ENCODE measurements at places on chromosomes 5 and 9.

- no peak for DNase-seq
Observed at GRCh38 chr5:132209901-132210545, 17.6 kb downstream of the P4HA2 start.

DNA sequence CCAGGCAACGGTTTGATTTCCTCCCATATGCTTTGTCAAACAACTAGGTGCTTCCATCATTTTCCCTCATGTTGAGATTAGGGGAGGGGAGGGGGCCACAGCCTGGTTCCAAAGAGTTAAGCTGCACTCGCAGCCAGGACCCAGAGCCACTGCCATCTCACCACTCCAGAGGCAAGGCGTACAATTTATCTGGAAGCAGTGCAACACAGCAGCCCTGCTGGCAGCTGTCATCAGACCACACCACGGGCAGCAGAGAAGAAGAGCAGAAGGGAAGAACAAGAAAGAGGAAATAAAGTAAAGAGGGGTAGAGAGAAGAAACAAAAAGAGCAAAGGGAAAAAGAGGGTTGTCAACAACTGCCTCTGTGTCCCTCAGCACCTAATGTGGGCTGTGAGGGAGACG, 38.9 kb downstream of the MED27 start:
- DNase-seq = no peak

GRCh38 chr5:38615981-38616451, 59.6 kb upstream of the LIFR start:
- DNase-seq = no peak

DNA sequence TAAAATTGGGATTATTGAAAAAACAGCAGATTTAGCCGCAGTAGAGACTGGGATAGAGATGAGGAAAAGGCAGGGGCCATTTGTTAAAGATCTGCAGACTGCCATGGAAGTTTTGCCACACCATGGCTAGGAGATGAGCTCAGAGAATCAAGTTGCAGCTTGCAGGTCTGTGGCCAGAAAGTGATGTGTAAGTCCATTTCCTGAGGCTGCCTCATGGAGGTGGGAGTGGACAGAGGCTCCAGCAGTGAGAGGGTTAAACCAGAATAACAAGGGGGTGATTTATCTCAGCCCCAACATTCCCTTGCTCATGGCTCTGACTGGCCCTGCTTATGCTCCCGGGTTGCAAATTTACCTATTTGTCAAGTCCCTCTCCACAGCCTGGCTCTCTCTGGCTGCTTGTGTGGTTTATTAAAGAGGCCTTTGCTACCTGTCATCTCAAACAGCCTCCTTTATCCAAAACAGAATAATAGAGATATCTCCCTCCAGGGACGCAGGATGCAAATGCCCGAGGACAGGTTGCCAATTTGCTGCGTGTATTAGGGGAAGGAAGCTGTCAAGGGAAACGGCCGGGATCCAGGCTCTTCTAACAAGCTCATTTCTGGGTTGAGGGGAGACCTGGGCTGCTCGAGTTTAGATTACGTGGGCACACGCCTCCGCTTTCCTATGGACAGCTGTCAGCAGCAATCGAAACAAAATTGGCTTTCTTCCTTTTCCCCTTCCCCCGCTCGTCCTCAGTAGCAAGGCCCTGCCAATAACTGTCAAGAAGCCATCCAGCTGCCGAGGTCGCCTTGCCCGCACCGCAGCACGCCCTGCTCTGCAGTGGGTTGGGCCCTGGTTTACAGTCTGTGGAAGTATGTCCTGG, 72.8 kb upstream of the PITX1 start:
- no peak for DNase-seq

DNA sequence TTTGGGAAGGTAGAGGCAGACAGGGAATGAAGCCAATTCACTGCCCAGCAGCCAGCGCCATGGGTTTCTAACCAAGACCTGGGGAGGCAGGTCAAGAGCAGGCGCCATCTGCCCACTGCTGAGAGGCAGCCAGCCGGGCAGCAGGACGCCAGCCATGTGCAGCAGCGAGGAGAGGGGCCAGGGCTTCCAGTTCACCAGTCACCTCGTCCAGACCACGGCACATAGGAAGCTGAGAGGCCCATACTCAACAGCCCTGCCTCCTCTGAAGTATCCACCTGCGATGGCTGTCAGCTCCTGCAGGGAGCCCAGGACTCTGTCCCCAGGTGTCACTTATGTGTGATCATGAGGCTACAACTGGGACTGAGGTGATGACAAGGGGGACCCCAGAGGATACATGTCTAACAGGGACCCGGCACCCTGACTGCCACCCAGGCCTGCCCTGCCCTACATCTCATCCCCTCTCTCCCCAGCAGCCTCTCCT, 30.1 kb downstream of the IPPK start:
- DNase-seq = no peak

- DNase-seq = no peak
Observed at GRCh38 chr9:72322259-72322658, 42.7 kb downstream of the ZFAND5 start.

GRCh38 chr9:128383007-128383753, 12.0 kb downstream of the URM1 start:
- no peak for DNase-seq

DNA sequence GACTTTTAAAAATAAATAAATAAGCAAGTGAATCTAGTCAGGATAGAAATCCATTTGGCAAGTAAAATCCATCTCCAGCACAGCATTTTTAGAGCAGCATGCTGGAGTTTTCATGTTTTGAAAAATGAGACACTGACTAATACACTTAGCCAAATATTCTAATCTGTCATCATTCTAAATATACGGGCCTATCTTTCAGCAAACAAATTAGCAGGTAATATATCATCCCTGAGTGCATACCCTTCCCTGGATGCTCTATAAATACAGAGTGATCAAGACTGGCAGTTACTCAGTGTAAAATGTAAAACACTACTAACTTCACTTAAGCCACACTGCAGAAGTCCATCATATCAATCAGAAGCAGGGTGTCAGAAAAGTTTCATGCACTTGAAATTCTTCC, 58.4 kb downstream of the MLLT3 start:
- DNase-seq = no peak

DNA sequence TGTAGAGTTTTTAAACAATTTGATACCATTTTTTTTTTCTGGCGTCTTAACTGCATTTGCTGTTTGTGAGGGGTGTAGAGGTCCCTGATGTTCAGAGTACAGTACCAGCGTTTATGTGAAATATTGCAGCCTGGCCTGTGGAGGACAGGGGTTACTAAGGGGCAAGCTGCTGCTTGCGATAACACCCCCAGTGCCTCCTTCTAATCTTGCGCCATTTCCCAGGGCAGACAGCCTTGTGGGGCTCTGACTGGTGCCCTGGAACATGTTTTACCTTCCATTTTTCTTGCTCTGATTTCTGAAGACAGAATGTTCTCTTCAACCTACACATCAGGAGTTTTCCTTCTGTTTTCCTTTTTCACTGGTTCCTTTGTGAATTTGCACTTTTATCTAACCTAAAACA, 142.9 kb downstream of the DOCK8 start:
- no peak for DNase-seq

DNA sequence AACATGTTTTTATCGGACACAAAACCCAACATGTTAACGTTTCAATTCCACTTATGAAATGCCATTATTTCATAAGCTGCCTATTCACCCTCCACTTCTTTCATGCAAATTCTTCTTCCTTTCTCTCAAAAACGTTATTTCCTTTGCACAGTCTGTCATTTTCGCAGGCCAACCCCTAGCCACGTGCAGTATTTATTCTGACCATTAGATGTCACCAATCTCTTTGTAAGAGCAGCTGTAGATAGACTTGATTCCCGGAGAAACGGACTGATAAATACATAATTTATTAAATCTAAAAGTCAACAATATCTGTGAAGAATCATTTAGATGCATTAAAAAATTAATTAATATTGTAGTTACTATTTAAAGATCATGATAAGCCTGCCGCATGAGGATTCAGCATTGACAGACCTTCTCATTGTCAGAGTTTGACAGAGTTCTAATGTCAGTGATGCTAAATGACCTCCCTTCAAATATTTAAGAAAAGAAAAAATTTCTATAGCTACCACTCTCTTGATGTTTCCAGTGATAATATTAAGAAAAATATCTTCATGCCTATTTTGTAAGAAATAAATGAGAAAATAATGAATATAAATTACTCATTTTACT, 933.6 kb downstream of the CDH12 start:
- DNase-seq = no peak

- DNase-seq = no peak
Observed at GRCh38 chr5:111934511-111934910, 177.5 kb upstream of the NREP start.

DNA sequence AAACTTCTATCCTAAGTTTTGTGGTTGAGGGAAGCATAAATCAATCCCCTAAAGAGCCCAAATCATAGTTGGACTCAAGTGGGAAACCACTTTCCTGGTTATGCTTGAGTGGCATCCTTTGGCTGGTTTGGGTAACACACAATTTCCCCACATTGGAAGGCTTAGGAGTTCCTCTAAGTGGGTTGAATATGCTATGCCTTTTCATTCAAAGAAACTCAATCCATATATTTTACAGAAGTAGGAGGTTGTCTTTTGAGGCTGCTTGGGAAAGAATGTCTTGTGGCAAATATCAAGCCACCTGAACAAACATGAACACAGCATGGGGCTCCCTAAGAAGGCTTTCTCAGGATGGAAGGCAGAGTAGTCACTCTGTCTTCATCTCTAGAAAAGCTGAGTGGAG, 121.1 kb downstream of the SPATA31D1 start:
- no peak for DNase-seq

DNA sequence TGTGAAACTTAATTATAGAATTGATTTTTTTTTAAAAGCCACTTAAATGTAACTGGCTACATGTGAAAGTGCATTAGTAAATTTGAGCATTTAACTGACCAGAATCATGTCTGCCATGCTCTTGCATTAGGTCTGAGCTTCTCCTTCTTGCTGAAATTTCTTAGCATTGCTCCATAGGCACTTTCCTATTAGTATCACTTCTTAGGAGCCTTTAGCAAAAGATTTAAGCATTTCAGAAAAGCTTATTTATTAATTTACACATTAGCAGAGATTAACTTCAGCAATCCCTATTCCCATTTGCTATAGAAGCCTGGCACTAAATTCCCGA, 211.0 kb downstream of the SNX18 start:
- no peak for DNase-seq

DNA sequence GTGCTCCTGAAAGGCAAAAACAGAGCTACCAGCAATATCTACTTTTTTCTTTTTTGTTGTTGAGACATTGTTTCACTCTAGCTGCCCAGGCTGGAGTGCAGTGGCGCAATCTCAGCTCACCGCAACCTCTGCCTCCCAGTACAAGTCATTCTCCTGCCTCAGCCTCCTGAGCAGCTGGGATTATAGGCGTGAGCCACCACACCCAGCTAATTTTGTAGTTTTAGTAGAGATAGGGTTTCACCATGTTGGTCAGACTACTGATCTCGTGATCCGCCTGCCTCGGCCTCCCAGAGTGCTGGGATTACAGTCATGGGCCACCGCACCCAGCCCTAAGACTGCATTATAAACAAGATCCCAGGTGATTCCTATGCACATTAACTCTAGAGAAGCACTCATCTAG, 17.0 kb downstream of the PLPP1 start:
- DNase-seq = no peak

DNA sequence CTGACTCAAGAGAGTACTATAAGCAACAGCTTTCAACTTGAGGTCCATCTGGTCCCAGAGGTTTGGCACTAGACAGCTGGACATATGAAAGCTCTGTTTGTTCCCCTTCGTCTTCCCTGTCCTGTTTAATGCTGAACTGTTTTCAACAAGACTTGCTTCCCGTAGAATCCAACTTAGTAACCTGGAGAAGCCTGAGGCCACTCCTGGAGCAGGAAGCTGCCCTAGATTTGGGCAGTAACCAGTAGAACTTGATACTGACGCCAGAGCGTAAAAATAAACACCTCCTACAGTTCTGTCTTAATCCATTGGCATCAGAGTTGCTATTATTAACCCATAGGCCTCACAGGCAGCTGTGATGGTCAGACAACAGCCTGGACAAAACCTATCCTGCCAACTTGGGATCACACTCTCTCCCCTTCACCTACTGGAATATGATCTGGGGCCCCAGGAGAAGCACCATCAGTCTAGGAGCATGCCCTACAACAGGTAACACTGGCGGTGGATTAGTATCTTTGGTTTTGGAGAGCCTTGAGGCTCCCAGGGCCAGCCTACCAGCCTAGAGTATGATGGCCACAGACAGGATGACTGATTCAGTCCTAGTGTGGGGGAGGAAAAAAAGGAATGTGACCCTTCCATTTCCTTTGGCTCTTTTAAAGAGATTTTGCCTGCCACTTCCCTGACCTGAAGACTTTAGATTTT, 29.2 kb downstream of the RUSC2 start:
- no peak for DNase-seq

- DNase-seq = no peak
Observed at GRCh38 chr5:22541037-22541436, 312.1 kb downstream of the CDH12 start.

DNA sequence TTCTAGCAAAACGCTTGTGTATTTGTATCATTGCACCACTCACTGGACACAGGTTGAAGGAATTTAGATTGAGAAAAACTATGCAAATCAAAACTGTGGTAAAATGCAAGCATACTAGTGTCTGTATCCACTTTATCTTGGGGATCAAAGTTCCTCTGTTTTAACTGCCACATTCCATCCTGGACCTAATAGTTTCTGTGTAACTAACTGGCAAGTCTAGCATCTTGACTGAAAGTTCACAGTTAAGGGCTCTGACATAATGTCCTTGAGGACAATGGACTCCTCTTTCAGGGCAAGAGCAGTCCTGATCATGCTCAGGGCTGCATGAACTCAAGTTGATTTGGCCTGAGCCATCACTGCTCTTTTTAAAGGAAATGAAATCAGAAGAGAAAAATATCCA, 30.7 kb downstream of the NFIB start:
- no peak for DNase-seq

DNA sequence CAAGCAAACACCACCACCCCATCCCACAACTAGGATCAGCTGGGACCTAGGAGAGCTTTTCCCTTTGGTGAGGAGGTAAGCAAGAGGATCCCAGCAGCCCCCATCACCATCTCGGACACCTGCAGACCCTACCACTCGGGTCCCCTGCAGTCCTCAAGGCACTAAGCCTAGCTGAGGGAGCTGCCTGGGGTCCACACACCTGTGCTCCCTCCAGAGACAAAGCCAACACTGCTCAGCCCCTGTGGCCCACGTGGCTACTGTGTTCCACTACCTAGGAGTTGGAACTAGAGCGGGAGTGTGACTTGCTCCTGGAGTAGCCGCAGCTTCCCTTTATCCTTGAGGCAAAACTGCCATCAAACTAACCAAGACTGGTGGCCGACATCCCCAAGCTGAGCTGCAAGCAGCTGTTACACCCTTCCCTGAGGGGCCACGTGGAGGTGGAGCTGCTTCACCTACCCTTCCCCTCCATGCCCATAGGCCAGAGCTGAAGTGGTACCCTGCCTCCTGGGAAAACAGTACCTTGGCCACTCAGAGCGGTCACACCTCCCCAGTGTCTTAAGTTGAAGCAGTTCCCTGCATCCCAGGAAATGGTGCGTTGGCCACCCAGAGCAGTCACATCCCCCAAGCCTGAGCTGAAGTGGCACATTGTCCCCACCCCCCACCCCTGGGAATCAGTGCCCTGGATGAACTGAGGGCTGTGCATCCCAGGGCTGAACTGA, 205.5 kb downstream of the CACNA1B start:
- DNase-seq = no peak

DNA sequence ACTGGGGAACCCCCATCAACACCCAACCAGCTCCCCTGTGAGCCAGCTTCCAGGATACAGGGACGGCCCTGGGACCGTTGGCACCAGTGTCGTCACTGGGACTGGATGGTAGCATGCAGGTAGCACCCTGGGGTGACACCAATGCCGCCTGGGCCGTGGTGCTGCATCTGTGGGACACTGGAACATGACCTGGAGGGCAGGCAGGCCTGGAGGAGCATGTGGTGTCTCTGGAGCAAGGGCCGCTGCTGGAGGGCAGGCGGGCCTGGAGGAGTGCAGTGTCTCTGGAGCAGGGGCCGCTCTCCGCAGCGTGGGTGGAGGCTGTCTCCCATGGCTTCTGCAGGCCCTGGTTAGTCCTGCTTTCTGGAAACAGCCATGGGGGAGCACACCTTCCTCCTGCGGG, 13.1 kb downstream of the LPCAT1 start:
- no peak for DNase-seq

All from hematopoietic multipotent progenitor cell treated with erythropoietin and hydrocortisone succinate and interleukin-3 and kit ligand, for 17 days (in vitro differentiated cells).